Stimulated activated CD4-positive, alpha-beta T cell treated with anti-CD3 and anti-CD28 coated beads, Interleukin-4, amount 100 ng/mL, for 4 hours (primary cell): ENCODE measurements at places on chromosomes 3 and 15.

DNA sequence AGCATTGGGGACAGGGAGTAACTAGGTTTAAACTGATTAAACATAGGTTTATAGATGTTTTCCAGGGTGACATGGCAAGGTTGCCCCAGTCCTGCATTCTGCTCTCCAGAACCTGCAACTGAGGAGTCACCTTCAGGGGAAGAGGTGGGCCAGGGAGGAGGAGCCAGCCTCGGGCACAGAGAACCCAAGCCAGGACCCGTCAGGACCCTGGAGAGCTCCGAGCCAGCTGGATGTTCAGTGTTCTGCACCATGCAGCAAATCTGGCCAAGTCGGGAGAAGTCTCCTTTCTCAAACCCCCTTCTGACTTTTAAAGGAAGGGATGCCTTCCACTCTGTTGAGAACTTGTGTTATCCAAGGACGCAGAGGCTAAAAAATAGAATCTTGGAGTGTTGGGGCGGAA lies 62.1 kb upstream of the SLC6A11 start:
- no peak for DNase-seq

- DNase-seq: no peak
Measured at GRCh38 chr3:4416427-4416945, 50.6 kb downstream of the SUMF1 start.

DNA sequence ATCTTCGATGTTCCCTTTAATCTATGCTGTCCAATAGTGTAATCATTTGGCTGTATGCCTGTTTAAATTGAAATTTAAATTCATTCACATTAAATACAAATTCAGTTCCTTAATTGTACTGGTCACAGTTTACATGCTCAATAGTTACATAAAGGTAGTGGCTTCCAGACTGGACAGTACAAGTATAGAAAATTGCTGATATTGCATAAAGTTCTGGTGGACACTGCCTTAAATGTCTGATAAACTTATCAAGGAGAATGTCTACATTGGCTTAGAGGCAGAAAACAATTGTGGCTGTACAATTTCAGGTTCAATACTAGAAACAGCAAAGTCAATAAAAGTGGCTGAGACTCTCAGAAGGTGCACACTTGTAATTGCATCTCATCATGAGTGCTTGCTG lies 365.2 kb downstream of the RBMS3 start:
- DNase-seq: no peak

DNA sequence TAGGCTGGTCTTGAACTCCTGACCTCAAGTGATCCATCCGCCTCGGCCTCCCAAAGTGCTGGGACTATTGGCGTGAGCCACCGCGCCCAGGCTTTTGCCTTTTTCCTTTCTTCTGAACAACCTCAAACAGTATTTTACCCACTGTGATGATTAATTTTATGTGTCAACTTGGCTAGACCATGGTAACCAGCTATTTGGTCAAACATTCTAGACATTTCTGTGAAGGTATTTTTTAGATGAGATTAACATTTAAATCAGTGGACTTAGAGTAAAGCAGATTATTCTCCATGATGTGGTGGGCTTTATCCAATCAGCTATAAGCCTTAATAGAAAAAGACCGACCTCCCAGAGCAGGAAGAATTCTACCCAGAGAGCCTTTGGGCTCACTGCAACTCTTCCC lies 6.0 kb downstream of the SPATA12 start:
- no peak for DNase-seq

- DNase-seq: no peak
Measured at GRCh38 chr3:172277151-172277652, 171.1 kb downstream of the GHSR start.

DNA sequence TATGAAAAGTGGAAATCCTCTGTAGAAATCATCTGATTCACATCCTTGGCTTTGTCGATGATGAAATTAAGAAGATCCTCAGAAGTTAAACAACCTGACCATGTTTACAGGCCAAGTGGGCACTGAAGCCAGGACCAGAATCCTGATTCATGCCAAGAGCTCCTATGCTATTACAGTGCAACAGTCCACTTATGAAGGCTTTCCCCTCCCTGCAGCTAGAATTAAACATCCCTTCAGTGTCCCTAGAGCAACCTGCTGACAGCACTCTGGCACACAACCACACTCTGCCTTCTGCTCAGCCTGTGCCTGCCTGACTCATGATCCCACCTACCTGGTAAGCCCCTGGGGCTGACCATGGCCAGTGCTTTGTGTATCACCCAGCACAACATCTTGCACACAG lies 33.8 kb downstream of the TXNRD3 start:
- no peak for DNase-seq

DNA sequence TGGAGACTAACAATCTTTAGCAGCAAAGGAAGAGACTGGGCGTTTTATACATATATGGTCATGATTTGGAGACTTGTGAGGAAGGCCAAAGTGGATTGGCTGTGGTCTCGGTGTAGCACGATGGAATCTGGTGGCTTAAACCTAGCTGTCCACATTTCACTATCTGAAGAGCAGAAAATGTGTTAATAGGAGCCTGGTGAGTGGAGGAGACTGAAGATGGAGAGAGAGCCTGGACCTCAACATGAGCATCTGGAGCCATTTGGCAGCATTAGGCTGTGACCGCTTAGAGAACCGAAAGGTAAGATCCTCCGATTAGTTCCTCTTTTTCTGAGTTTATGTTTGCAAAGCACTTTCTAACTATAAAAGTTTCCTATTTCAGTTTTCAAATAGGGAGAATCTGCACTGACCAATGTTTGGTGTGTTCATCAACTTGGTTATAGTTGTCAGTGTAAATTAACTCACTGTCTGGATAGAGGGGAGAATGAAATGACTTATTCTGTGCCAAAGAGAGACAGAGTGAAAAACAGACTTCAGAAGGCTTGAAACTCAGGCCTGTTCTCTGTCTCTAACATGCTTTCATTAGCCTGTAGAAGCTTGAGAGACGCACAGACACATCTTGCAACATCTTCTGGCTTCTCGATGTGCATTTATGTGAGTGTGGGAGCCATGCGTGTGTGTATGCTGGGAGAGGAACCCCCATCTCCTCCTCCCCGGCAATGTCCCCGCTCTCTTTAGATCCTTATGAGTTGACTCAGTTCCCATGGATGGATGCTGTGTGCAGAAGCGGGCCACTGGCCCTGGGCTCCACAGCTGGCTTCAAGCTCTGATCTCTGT lies 244.7 kb upstream of the TBL1XR1 start:
- DNase-seq: no peak

- DNase-seq: no peak
Measured at GRCh38 chr3:55569033-55569599, 82.0 kb upstream of the WNT5A start.

DNA sequence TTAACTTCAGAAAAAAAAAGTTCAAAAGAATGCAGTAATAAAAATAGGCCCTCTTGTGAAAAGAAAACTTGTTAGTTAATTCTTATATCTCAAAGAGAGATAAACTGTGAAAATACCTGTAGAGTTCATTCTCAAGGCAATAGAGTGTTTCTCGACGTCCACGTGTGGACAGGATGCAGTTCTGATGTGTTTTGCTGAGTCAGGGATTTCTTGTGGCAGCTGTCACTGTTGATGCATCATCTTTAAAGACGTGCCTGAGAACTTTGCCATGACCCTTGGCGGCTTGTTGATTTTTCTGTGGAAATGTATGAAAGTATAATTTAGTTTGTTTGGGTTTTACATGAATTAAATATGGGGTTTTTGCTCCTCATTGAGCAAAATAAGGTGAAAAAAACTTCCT lies 702.2 kb downstream of the NLGN1 start:
- DNase-seq: no peak

- DNase-seq: no peak
Measured at GRCh38 chr15:41778521-41778920, 4.2 kb downstream of the MAPKBP1 start.

GRCh38 chr15:62782896-62783295 lies 259.7 kb upstream of the TPM1 start:
- DNase-seq: no peak

- DNase-seq: no peak
Measured at GRCh38 chr3:89320186-89320585, 212.8 kb downstream of the EPHA3 start.

DNA sequence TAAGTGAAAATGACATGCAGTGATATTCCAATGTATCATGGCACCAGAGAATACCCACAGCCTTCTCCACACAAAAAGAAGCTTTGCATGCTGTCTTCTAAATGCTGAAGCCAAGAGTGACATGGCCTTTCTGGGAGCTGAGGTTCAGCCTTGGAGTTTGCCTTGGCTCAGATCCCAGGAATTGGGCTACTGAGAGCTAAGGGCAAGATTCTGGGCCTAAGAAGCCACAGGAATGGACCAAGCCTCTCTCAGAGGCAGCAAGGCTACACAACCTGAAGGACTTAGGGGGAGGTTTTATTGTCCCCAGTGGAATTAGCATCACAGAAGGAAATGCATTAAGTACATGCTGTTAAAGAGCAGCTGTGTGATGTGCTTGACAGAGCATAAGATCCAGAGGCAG lies 1078.5 kb downstream of the TUSC7 start:
- no peak for DNase-seq

- DNase-seq: no peak
Measured at GRCh38 chr3:82130046-82130445, 368.6 kb upstream of the GBE1 start.

DNA sequence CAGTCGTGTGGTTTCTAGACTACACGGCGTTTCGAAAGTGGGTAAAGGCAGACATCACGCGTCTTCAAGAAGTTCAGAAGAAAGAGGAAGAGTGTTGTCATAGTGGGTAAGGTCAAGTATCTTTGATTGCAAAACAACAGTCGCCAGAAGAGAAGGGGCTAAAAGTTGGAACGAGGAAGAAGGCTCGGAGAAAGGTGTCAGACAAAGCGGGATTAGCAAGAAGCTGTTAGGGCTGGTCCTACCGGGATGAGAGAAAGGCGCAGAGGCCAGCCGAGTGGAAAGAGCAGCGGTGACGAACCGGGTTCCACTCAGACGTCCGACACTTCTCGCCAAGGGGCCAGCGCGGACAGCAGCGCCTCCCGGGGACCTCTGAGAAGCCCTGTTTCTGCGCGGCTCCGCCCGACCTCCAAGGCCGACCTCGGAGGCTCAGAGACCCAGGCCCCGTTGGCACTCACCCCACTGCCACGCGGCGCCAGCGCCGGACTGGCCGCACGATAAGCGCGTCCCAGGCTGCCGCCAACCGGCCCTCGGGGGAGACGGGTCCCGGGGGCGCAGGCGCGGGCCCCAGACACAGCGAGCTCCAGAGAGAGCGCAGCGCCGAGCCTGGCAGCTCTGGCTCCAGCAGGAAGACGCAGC lies 436 bp downstream of the ADPGK start:
- peak; percentile 31 for DNase-seq

- no peak for DNase-seq
Measured at GRCh38 chr15:29896062-29896461, 73.8 kb upstream of the TJP1 start.

DNA sequence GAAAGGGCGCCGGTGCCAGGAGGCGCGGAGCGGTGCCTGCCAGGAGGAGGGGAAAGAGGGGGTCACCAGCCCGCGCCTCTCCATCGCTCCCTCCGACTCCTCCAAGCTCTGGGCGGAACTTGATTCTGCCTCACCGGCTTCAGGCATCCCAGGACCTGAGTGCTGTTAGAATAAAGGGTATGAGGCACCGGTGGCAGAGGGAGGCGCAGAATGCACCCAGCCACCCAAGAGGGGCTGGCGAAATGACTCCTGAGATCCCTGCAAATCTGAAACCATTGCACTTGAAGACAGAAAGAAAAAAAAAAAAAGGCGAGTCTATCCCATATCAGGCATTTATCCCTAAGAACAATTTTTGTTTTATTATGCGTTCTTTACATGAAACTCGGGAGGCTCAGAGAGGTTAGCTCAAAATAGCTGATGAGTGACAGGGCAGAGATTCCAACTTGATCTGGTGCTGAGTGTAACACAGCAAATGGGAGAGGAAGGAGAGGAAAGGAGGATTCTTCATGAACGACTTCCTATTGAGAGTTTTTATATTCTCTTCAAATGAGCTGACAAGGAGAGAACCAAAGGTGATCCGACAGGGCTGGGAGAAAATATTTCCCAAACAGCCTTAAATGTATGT lies 157.0 kb upstream of the FRMD4B start:
- DNase-seq: no peak

DNA sequence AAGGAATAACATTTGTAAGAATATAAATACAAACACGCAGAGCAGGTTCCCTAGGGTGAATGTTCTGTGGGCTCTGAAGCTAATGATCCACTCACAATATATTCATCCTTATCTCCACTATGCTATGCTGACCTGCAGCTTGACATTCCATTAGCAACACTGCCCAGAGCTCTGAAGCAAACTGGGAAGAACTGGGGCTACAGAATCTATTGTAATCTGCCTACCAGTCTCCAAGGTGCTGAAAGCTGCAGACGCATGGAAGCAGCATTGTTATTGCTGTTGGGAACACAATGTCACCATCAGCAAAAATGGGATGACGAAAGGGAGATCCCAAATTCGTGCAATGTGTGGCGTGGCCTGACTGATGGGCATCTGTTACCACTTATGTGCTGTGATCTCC lies 316.7 kb upstream of the RORA start:
- no peak for DNase-seq

- no peak for DNase-seq
Measured at GRCh38 chr15:67009576-67010569, 55.5 kb upstream of the SMAD3 start.

DNA sequence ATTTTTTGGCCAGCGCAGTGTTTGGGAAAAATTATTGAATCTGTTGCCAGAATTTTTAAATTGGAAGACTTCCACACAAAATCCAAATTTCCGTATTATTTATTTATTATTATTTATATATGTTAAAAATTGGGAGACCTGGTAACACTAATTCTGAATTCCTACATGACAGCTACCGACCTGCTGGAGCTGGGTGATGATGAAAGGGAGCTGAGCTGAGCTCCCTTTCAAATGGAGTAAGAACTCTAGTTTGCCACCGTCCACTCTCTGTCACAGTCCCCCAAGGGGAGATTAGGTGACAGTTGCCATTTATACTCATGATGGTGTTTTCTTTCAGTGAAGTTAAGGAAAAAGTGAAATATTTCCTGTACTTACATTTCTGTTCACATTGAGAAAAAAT lies 1.4 kb downstream of the CRTC3 start:
- DNase-seq: no peak

DNA sequence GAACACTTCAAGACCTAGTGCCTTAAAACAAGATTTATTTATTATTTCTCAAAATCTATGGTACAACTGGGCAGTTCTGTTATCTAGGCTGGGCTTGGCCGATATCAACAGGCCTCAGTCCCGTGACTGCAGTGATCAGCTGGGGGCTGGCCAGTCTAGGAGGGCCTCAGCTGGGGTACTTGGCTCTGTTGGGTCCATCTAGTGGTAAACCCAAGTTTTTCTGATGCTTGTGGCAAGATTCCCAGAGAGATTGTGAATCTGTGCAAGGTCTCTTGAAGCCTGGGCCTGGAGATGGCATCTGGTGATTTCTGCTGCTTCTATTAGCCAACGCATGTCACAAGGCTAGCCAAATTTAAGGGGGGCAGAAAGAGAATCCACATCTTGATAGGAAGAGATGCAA lies 482.4 kb upstream of the SGO1 start:
- DNase-seq: no peak

- DNase-seq: no peak
Measured at GRCh38 chr3:131738095-131738494, 235.3 kb upstream of the MRPL3 start.

DNA sequence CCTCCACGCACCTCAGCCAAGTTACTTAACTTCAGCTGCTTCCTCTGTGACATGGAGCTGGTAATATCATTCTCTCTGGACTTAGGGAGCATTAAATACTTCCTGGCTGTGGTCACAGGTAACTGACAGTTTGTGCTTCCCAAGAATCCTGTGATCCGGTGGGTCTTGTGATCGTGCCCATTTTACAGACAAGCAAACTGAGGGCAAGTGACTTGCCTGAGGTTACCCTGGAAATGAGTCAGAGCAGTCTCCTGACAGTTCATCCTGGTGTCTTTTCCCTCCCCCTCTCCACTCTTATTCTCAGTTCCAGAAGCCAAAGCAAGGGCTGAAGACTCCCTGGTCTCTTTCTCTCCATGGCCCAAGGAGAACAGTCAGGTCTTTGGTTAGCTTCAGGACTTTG lies 35.9 kb downstream of the ACAN start:
- no peak for DNase-seq
